ENCODE measurements at places on chromosomes 7 and 10.

GRCh38 chr10:88995156-88995876 is 4.7 kb downstream of the FAS start:
- no peak for DNase-seq

- no peak for DNase-seq
These were observed 322.4 kb upstream of the MAGI2 start for GRCh38 chr7:79775911-79776310.

GRCh38 chr10:31123946-31124345 is 92.3 kb upstream of the ZNF438 start:
- no peak for DNase-seq

- DNase-seq, result no peak
These were observed 495.8 kb downstream of the MDFIC start for GRCh38 chr7:115417662-115418061.

GRCh38 chr10:67827811-67828210 is 10.2 kb downstream of the DNAJC12 start:
- DNase-seq, result no peak
